ENCODE measurements at places on chromosomes 6 and 20.

DNA sequence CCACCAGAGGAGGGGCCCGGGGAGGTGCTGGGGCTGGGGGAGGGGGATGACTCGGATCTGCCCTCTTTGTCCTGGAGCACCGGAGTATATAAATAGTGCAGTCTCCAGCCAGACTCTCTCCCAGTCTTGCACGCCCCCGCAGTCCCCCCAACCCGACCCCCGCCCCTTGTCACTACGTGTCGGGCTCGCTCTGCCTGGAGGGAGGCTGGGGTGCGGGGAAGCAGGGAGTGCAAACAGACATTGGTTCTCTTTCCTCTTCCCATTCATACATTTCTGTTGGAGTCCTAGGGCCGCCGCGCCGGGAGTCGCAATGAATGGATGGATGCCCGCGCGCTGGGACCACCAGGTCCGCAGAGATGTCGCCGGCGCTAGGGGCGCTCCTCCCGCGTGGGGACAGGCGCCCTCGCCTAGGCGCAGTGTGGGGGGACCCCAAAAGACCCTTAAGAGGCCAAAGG, 179.3 kb downstream of the TBXT start:
- no peak for DNase-seq

GRCh38 chr6:74289884-74290283, 593.9 kb downstream of the CD109 start:
- no peak for DNase-seq

DNA sequence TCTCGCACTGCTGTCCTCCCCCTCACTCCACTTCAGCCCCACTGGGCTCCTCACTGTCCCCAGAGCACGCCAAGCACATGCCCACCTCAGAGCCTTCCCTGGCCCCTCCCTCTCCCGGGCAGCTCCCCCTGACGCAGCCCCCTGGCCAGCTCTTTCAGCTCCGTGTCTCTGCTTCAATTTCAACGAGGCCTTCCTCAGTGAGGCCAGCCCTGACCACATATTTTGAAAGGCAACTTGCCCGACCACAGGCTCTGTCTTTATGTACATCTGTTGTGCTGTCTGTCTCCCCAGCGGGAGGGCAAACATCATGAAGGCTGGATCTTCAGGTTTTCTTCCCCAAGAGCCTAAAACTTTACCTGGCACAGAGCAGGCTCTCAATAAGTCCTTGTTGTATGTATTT, 44.6 kb downstream of the JPH2 start:
- DNase-seq, result no peak

- DNase-seq, result no peak
Observed at GRCh38 chr6:116359131-116359530, 11.6 kb upstream of the DSE start.

- DNase-seq, result no peak
Observed at GRCh38 chr20:23155141-23155590, 69.0 kb upstream of the CD93 start.

DNA sequence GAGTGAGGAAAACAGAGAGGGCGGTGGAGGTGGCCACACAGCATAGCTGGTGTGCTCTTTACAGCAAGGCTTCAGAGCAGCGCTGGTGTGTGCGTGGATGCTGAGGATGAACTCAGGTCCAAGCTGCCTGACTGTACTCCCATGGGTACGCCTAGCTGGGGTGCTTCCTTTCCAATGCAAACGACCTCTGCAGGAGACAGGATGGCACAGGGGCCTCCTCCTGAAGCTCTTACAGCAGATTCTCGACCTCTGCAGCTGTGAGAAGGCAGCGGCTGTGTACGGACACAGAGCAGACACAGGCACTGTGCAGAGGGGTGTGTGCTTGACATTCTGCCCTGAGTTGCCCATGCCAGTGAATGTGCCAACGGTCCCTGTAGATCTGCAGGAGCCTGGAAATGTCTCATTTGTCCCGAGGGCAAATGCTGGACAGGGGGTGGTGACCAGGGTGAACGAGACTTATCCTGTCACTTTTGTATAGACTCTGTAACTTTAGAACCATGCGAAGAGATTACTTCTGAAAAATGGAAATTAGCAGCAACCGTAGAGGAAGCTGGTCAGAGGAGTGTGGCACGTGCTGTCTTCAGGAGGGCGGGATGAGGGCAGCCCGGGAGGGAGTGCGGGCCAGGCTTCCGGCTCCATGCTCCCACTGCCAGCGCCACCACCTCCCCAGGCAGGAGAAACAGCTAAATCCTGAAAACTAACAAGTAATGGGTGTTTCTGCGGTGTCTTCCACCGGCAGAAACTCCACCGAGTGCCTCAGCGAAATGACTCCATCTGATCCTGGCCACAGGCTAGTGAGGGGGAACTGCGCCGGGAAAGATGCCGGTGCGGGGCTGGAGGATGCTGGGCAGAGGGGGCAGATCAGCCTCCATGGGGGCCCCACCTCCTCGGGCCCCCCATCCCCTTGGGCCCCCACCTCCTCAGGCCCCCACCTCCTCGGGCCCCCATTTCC, 120.9 kb upstream of the RPS6KA2 start:
- no peak for DNase-seq

- DNase-seq, result no peak
Observed at GRCh38 chr6:158311193-158311592, 1.1 kb upstream of the TULP4 start.

DNA sequence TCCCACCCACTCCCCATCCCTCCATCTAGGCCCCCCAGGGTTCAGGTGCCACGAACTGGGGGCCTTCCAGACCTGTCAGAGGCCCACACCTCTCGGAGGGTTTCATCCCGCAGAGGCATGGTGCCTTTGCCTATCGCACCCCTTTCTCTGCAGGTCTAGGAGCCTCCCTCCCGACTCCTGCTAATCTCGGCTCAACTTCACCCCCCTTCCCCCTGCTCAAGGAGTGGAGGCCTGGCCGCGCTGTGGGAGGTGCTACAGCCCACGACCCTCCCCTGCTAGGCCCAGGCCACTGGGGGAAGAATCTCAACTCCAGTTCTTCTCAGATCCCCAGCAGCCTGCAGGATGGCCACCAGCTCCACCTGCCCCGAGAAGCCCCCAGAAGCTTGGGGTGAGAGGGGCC, at the start of gene TULP1:
Gene TULP1 (minus strand): TSS at position 157 of the 400 bp plus-strand sequence. CDS start 38 bp downstream, at position 119.
- no peak for DNase-seq

DNA sequence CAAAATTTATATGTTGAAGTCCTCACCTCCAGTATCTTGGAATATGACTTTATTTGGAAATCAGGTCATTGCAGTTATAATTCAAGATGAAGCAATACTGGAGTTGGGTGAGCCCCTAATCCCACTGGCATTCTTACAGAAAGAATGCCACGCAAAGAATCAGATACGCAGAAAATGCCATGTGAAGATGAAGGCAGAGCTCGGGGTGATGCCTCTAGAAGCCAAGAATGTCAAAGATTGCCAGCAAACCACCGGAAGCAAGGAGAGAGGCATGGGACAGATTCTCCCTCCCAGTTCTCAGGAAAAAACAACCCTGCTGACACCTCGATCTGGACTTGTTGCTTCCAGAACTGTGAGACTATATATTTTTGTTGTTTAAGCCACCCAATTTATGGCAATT, 273.4 kb upstream of the CITED2 start:
- no peak for DNase-seq

DNA sequence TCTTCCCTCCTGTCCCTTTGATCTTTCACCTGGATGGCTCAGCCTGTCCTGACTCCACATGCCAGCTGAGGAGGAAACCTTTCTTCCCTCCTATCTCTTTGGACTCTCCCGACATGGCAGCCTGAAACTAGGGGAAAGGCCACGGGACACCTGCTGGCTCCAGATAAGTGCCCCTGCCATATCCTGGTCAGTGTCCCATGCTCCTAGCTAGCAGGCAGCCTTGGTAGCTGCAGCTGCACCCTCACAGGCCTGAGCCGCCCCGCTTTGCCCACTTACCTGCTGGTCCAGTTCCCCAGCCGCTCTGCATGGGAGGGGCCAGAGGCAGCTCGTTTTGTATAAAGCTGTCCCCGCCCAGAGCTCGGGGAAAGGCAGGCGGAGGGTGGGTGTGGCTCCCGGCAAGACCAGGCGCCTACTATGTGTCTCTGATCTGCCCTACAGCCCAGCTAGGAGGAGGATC, 7.4 kb upstream of the SLC52A3 start:
- DNase-seq, result no peak

DNA sequence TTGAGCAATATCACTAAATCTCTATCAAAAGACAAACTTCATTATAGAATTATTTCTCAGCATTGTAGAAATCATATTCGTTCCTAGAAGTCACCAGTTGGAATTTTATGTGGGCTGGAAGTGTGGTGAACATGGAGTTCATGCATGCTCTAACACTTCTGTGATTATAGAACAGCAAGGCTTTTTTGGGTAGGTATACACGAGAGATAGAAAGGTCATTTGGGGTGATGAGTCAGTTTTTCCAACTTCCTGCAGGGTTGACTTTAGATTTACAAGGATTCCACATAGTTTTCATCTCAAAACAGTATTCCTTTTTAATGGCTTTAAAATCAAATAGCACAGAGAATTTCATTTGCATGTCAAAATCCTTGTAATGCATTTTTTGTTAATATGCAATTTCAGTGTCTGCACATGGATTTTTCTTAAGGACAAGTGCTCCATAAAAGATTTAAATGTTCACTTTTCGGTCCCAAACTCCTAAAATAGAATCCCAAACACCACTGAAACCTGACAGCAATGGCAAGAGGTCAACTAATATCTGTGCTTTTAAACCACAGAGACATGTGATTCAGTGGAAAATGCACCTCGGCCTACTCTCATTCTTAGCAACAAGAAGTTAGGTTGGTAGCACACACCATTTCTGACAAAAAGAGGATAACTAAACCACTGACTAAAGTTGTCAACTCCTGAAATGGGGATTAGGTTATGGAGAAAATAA, 211.0 kb downstream of the MOXD1 start:
- no peak for DNase-seq

GRCh38 chr6:128641703-128642102, 121.3 kb upstream of the PTPRK start:
- DNase-seq, result no peak

DNA sequence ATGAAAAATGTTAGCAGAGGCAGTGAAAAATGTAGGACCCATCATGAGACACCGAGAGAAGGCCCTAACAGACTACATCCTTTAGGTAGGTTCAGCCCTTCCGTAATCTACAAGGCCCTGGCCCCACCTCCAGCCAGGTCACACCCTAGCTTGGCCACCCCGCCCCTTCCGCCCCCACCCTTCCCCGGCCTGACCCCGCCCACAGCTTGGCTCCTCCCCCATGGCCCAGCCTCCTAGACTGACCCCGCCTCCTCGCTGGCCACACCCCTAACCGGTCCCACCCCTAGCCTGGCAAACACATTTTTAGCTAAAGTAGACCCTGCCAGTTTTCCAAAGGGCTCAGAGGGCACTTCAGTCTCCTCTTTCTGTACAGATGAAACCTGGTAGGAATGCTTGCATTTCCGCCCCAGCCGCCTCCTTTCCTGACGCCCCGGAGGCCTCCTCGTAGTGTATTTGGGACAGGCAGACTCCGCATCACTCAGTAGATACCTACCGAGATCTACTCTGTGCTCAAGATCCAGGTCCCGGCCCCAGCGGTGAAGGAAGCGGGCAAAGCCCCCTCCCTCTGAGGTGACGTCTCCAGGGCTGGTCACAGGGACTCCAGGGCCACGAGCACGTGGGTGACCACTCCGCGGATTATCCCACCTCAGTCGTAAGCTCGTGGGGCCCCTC, 443.5 kb downstream of the PREX1 start:
- DNase-seq, result no peak

GRCh38 chr6:26185802-26186201, 98.6 kb downstream of the HFE start:
- DNase-seq, result no peak

GRCh38 chr6:20014508-20014907, 177.3 kb downstream of the ID4 start:
- no peak for DNase-seq

DNA sequence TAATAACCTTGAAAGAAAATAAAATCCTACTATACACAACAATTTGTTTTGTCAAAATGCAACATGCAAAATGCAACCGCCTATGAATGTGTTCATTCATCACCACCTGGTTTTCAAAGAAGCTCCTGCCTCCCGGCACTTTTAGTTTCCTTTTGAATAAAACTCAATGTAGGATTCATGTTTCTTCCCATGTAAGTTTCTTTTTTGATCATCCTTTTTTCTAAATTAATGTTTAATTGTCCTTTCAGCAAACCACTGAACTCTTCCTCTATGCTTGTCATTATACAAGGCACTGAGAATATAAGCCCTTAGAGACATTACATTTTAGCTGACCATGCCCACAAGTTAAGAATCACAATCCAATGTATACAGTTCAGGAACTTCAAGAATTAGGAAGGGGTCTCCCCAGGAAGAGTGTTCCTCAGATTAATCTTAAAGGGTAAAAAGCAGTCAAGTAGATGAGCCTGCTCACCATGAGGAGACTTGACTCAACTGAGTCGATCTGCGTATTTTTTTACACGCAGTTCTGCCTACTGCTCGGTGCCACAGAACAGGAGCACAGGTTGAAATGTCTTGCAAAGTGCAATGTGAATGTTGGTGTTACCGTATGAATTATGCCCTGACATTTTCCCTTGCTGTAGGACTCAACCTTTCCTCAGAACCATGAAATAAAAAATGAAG, 7.2 kb upstream of the THEMIS start:
- DNase-seq, result no peak

GRCh38 chr20:51354191-51354768, 188.2 kb downstream of the NFATC2 start:
- DNase-seq, result no peak

DNA sequence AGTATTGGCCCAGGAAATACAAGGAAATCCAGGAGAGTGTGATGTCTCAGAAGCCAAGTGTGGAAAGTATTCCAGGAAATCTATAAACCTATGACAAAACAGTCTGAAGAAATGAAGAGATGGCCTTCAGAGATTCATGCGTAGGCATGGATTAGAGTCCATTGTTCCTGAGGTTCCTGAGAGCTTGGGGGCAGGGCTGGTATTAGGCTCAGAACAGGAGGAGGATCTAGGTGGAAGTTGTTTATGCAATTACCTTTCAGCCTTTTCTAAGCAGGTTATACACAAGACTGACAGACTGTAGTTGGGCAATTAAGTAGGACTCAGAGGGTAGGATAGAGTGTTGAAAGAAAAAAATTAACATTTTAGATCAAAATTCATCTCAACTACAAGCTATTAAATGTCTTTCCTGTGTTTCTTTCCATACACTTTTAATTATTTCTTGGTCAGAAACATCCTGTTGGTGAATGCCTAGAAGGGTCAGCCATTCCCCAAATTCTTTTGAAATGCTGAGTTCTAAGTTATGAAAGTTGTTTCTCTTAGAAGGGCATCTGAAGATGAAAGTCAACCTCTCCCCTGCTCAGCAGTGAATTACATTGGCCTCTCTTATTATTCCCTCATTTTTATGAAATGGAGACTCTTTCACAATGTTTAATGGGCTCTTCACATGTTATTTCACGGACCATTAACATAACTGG, 201.2 kb upstream of the MYLIP start:
- DNase-seq, result no peak

GRCh38 chr6:161373905-161374451, 100.1 kb upstream of the AGPAT4 start:
- peak; percentile 64 for DNase-seq

DNA sequence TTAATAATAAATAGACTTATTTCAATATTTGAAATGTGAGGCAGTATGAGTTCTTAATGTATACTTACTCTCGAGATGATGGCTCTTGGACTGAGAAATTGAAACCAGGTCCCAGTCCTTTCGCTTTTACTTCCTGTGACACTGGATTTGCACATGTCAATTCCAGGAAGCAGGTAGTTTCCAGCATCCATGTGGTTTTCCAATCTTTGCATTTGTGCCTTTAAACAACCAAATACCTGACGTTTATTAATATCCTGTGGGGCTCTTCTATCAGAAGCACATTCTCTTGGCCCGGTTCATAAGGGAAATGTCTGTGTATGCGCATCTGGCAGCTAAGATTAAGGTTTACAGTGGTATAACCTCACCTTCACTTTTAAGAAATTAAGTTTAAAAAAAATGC, 13.1 kb downstream of the UTRN start:
- no peak for DNase-seq
